ENCODE measurements at places on chromosomes 1 and 21. TPM values are rescaled to one million over a fixed set of nuclear protein-coding genes. Genes with fewer than 3 reads are reported as not detected.
A peak's percentile ranks its signal among the peaks of the same experiment; 100 is the strongest.

Gene SAMSN1
- not detected for total RNA-seq

Gene RNU1-2
- total RNA-seq: 3,957 TPM

Gene S100A8
- not detected for total RNA-seq

Gene CHIA
- total RNA-seq: not detected

DNA sequence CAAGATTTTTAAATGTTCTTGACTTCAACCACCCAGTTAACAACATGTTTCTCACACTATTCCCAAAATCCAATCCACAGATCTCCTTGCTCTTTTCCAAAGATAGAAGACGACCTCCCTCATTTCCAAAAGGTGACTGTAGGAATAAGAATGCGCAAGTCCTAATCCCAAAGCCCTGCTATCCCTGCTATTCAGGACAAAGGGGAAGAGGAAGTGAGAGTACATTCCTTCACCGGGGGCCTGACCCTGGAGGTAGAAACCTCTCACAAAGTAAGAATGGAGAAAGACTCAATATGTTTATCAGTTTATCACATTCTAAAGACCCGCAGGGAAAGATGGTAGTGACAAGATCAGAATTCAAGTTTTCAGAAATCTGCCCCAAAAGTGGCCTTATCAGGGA lies 55.7 kb downstream of the PLEKHA6 start:
- peaks cover 22% of the 10 kb centered on the region for H3K4me1 ChIP-seq
- H3K27me3 ChIP-seq: peaks cover 3% of the 10 kb centered on the region
- H3K4me3 ChIP-seq: no peak overlapping the region
- no peak overlapping the region for H3K27ac ChIP-seq
- no peak for DNase-seq

GRCh38 chr1:171550050-171550449 lies 64.7 kb downstream of the PRRC2C start:
- no peak overlapping the region for H3K27ac ChIP-seq
- H3K4me3 ChIP-seq: no peak overlapping the region
- H3K36me3 ChIP-seq: peaks cover 76% of the 10 kb centered on the region
- peaks cover 19% of the 10 kb centered on the region for H3K4me1 ChIP-seq

DNA sequence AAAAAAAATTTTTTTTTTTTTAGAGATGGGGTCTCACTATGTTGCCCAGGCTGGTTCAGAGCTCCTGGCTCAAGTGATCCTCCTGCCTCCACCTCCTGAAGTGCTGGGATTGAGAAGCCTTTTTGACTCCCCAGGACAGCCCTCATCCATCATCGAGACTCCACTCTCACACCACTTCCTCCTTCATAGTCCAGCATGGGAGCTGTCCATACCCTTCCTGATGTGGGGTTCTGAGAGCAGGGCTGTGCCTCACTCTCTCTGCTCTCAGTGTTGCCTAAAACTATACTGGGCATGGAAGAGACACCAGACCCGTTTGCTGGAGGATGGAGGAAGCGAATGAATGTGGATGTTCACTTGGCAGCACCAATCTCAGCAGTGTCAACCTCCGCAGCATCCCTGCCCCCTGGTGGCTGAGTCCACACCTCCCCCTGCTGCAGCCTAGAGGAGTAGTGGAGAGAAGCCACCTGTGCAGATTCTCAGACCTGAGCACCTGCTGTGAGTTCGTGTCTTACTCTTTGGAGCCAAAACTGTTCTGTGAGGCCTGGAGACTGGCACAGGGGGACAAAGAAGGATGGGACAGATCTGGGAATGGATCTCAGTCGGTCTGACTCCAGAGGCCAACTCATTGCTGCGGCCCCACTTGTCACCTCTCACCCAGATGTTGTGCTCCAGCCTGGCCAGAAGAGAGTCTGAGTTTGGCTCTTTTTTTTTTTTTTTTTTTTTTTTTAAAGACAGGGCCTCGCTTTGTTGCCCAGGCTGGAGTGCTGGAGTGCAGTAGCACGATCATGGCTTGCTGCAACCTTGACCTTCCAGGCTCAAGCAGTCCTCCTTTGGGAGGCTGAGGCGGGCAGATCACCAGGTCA lies 17.7 kb downstream of the TINAGL1 start:
- no peak overlapping the region for H3K27ac ChIP-seq
- DNase-seq: peak; percentile 57
- no peak overlapping the region for H3K4me3 ChIP-seq
- H3K4me1 ChIP-seq: no peaks in the 10 kb centered on the region
- H3K36me3 ChIP-seq: no peaks in the 10 kb centered on the region
- peaks cover 34% of the 10 kb centered on the region for H3K27me3 ChIP-seq

DNA sequence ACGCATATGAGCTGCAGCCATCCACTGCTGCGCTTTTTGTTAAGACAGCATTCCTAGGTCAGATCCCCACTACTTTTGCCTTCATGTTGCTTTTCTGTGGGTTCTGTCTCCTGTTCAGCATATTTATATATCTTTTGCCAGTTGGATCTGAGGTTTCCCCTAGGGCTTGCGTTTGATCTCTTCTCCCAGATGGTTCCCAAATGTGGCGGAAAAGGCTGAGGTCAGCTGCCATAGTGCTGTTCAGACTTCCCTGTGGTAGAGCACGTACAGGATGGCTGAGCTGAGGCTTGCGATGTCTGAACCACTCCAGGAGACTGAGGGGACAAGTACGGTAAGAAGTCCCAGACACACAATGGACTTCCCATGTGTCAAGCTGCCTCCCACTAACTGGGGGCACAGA lies 39.8 kb downstream of the COL6A1 start:
- H3K27ac ChIP-seq: no peak overlapping the region
- H3K4me3 ChIP-seq: no peak overlapping the region
- peaks cover 22% of the 10 kb centered on the region for H3K4me1 ChIP-seq
- no peak for DNase-seq

DNA sequence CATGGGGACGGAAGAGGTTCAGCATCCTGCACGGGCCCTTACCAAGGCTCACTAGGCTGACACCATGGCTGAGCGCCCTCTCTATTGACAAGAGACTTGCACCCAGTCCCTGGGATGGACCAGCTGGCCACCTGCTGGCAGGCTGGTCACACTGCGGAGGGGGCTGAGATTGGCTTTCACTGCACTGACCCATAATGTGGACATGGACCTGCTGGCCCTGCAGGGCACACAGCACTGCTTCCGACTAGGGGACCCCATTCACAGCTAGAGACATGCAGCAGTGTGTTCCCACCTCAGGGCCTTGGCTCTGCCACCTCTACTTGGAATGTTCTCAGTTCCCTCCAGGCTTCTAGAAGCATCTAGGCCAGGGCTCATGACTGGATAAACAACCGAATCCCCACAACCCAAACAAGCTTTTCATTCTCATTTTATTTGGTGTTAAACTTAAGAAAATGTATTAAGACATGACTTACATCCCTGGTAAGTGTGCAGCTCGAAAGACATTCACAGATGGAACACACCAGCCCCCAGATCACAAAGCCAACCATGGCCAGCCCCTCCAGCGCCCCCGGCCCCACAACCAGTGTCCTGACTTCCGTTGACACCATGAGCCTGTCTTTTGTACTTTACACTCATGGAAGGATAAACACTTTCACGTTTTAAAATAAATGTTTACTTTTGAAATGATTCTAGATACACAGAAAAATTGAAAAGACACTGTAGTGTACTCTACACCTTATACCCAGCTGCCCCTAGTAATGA lies 9.3 kb upstream of the SRARP start:
- peaks cover 9% of the 10 kb centered on the region for H3K27me3 ChIP-seq
- no peaks in the 10 kb centered on the region for H3K36me3 ChIP-seq
- H3K4me3 ChIP-seq: no peak overlapping the region
- no peak overlapping the region for H3K27ac ChIP-seq

GRCh38 chr1:154520333-154520732 lies 18.1 kb upstream of the SHE start:
- no peak overlapping the region for H3K27ac ChIP-seq
- no peaks in the 10 kb centered on the region for H3K4me1 ChIP-seq
- H3K36me3 ChIP-seq: no peaks in the 10 kb centered on the region

- DNase-seq: no peak
- H3K36me3 ChIP-seq: no peaks in the 10 kb centered on the region
- H3K27ac ChIP-seq: no peak overlapping the region
- H3K27me3 ChIP-seq: peaks cover 19% of the 10 kb centered on the region
- no peak overlapping the region for H3K4me3 ChIP-seq
- peaks cover 2% of the 10 kb centered on the region for H3K4me1 ChIP-seq
These were observed 2.5 kb downstream of the DNMT3L start for GRCh38 chr21:44259082-44259705.

DNA sequence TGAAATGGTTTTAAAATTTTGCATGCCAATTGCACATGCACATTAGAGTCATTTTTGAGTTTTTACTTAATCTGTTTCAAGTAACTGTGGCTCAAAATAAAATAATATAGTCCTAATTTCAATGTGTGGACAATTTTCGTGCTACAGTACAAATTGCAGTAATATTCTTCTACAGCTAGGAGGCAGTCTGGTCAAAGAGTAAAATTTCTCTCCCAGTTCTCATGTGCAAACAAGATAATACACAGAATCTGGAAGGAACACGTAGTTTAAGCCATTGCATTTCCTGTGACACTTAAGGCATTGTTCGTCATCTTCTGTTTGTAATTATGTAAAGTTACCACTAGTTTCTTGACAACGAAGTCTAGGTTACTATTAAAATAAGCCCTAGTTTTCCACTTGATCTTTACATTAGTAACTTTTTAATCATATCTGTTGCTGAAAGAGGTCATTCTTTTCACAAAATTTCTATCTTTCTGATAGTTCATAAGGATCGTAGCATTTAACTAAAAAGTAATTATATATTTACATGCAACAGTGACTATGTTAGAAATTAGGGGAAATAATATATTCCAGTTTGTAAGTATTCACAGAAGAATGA lies 28.9 kb downstream of the ODR4 start:
- H3K27me3 ChIP-seq: no peaks in the 10 kb centered on the region
- peaks cover 12% of the 10 kb centered on the region for H3K36me3 ChIP-seq
- no peaks in the 10 kb centered on the region for H3K4me1 ChIP-seq
- H3K4me3 ChIP-seq: no peak overlapping the region

GRCh38 chr1:43954036-43954435 lies 7.3 kb downstream of the IPO13 start:
- peaks cover 6% of the 10 kb centered on the region for H3K4me1 ChIP-seq
- DNase-seq: no peak
- H3K36me3 ChIP-seq: peaks cover 8% of the 10 kb centered on the region

DNA sequence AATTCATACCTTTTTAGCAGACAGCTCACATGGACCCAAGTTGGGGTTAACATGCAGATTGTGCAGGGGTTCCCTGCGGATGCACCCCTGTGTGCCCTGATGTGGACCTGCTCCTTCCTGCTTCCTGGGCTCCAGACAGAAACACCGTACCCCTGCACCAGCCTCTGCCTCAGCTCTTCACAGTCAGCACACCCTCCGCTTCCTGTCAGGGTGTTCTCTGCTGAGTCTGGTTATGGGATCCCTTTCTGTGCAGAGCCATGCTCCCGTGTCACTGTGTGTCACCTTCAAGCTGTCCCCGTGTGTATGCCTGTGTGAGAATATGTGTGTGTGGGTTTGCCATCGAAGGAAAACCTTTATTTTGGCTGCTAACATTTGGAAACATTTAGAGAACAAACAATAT lies 48.7 kb upstream of the KCNJ15 start:
- H3K27ac ChIP-seq: no peak overlapping the region
- H3K36me3 ChIP-seq: no peaks in the 10 kb centered on the region
- peaks cover 32% of the 10 kb centered on the region for H3K27me3 ChIP-seq
- DNase-seq: no peak

DNA sequence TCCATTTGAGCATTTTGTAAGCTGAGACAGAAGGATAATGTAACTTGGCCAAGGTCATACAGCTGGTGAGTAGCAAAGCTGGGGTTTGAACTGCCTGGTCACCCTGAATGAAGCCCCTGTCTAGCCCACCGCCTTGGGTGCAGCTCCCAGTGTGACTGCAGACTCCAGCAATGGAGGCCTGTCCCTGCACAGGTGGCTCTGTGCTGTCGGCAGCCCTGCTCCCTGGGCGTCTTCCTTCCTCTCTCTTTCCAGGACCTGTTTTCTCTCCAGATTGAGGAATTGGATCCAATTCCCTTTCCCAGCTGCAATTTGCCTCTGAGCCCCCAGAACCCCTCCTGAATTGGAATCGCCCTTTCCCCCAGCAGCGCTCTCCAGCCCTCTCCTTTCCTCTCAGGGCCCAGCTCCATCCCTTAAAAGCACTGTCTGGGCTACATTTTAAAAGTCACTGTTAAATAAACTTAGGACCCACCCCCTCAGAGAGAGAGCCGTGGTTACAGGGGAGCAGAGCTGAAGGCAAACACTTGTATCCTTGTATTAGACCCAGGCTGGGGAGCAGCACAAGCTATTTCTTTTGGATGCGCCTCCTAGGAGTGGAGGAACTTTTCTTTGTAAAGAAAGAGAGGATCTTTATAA lies 161.4 kb upstream of the LMO4 start:
- no peak overlapping the region for H3K4me3 ChIP-seq
- peaks cover 16% of the 10 kb centered on the region for H3K4me1 ChIP-seq
- H3K36me3 ChIP-seq: no peaks in the 10 kb centered on the region

DNA sequence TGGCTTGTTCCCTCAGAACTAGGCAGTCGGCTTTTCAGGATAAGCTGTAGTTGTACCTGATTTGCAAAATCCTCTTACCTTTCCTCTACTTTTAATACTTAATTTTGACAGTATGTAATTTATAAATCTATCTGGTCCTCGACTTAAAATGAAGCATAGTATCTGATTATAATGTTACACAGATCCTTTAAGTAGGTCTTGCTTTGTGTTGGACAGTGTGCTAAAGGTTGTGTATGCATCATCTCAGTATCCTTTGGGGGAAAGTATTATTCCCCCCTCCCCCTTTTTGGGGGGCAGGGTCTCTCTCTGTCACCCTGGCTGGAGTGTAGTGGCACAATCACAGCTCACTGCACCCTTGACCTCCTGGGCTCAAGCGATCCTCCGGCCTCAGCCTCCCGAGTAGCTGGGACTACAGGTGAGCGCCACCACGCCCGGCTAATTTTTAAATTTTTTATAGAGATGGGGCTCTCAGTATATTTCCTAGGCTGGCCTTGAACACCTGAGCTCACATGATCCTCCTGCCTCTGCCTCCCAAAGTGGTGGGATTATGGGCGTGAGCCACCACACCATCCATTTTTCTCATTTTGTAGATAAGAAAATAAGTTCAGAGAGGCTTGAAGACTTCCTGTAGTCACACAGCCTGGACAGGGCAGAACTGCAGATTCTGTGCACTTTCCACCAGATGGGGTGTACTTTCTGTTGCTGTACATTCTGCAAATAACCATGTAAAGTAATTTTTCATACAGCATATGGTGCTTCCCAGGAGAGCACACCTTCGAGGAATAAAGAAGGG lies 791 bp upstream of the STX6 start:
- peak overlapping the region; percentile 97 for H3K4me3 ChIP-seq
- H3K27me3 ChIP-seq: peaks cover 15% of the 10 kb centered on the region
- peaks cover 18% of the 10 kb centered on the region for H3K4me1 ChIP-seq
- H3K27ac ChIP-seq: peak overlapping the region; percentile 99
- H3K36me3 ChIP-seq: no peaks in the 10 kb centered on the region

GRCh38 chr1:224592636-224593582 lies 23.2 kb upstream of the CNIH3 start:
- H3K27ac ChIP-seq: no peak overlapping the region
- no peak for DNase-seq
- H3K4me3 ChIP-seq: no peak overlapping the region
- H3K4me1 ChIP-seq: peaks cover 3% of the 10 kb centered on the region

DNA sequence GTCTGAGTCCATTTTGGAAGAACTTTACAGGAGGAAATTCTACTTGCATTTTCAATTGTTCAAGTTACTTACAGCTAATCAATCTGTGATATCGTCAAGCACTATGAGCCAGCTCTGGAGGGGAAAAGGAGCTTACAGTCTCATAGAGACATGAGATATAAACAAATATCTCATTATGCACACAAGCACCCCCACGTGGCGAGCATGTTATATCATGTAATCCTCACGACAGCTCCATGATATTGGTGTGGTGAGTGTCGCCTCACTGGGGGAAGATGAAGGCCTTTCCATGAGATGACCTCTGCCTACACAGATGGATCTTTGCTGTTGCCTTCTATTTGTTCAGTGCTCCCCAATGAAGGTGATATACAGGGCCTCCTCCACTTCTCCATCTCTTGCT lies 34.6 kb downstream of the TNR start:
- H3K4me1 ChIP-seq: peaks cover 2% of the 10 kb centered on the region
- no peaks in the 10 kb centered on the region for H3K36me3 ChIP-seq
- H3K4me3 ChIP-seq: no peak overlapping the region
- peaks cover 4% of the 10 kb centered on the region for H3K27me3 ChIP-seq
- H3K27ac ChIP-seq: no peak overlapping the region
- no peak for DNase-seq

All from progenitor cell of endocrine pancreas (in vitro differentiated cells).